ENCODE measurements at places on chromosomes 13 and 19.

GRCh38 chr19:47490847-47491246 is 6.8 kb upstream of the KPTN start:
- no peak for DNase-seq

- peak; percentile 88 for DNase-seq
Measured at GRCh38 chr13:107421028-107421427, 794.3 kb downstream of the LIG4 start.

GRCh38 chr13:113432506-113433270 is 20.6 kb downstream of the ADPRHL1 start:
- DNase-seq, result no peak

- DNase-seq, result peak; percentile 27
Measured at GRCh38 chr13:51453959-51454703, 1.3 kb upstream of the INTS6 start.

GRCh38 chr19:5999693-6000092 is 21.8 kb upstream of the RANBP3 start:
- no peak for DNase-seq

DNA sequence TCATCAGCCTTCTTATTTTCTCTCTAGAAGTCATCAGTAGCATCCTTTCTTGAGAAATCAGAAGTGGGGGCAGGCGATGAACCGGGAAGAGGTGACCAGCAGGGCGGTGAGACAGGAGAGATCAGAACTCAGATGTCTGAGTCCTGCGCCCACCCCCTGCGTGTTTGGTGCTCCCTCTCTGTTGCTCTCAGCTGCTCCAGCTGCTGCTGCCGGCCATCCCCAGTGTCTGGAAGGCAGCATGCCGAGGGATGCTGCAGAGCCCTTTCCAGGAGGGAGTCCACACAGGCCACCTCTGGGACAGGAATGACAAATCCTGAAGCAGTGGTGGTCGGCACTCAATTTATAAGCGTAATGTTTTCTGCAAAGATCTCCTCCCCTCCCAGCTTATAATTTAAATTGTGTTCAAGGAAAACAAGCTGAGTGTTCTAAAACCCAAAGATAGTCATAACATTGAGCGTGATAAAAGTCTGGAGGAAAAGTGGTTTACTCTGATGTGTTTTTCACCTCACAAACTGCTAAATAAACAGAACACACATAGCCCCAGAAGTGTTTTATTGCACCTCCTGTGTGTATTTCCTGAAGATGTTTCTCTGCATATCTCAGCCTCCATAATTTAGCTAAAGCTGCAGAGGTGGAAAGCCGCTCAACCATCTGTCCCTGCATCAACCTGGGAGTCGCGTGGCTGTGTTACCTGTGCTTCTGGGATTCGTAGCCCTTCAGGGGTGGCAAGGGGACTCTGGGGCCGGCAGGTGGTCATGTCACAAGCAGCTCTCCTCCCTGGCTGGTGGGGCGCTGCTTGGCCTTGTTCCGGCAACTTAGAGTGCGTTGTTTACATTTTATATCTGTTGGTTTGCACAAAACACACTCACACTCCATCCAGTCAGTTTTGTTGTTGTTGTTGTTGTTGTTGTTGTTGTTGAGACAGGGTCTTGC is 191.2 kb downstream of the USP12 start:
- DNase-seq, result no peak

DNA sequence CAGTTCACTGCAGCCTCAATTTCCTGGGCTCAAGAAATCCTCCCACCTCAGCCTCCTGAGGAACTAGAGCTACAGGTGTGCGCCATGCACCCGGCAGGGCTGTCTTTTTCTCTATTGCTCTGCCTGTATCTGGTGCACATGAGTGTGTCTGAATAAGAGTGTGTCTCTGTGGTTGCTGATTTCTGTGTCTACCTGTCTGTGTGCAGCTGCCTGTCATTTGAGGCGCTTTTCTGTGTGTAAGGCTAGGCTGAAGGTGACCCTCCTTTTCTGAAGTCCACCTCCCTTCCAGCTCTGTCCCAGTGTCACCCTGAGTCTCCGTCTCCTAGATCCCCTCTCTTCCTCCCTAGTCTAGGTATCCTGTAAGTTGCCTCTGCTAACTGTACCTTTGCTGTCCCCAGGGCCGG is 1.5 kb upstream of the PRR12 start:
- DNase-seq, result no peak

GRCh38 chr19:35124098-35125060 is 8.8 kb downstream of the FXYD3 start:
- DNase-seq, result peak; percentile 86

DNA sequence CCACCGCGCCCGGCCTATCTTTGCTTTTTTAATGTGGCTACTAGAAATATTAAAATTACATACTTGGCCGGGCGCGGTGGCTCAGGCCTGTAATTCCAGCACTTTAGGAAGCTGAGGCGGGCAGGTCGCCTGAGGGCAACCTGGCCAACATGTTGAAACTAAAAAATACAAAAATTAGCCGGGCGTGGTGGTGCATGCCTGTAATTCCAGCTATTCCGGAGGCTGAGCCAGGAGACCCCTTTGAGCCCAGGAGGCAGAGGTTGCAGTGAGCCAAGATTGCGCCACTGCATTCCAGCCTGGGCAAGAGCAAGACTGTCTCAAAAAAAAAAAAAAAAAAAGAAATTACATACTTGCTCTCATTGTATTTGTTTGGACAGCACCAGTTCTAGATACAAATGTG is 34.8 kb upstream of the DPRX start:
- no peak for DNase-seq

GRCh38 chr13:102122147-102122546 is 279.7 kb downstream of the FGF14 start:
- no peak for DNase-seq

DNA sequence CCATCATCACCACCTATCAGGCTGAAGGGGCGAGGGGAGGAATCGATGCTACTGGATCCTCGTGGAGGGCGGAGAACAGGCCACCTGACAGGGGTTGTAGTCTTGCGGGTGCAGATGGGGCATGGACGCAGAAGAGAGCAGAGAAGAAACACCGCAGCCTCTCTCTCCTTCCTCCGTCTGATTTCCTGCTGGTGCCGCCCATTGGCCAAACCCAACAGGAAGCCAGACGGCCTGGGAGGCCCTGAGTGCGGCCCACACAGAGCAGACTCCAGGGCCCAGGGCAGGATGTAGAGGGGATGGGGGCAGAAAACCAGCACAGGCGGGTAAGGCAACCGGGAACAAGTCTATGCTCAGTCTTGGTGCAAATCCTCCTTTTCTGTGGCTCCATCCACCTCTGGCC is 15.4 kb downstream of the CEBPA start:
- no peak for DNase-seq

DNA sequence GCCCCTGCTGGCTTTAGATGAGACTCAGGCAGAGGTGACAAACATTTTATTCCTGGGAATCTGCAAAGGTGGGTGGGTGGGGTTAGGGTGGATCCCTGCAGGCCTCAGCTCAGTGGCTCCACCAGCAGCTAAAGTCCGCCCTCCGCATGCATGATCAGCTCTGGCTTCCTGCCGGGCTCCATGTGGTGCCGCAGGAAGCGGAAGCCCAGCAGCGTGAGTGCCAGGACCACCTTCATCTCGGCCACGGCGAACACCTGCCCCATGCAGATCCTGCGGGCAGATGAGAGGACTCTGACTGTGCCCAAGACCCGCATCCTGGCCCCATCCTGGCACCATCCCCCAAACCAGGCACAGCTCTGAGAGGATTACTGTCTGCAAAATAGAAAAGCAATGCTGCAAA is 26.3 kb downstream of the CYP4F2 start:
- DNase-seq, result no peak

GRCh38 chr19:15534957-15535864 is 26.9 kb downstream of the CYP4F22 start:
- no peak for DNase-seq

DNA sequence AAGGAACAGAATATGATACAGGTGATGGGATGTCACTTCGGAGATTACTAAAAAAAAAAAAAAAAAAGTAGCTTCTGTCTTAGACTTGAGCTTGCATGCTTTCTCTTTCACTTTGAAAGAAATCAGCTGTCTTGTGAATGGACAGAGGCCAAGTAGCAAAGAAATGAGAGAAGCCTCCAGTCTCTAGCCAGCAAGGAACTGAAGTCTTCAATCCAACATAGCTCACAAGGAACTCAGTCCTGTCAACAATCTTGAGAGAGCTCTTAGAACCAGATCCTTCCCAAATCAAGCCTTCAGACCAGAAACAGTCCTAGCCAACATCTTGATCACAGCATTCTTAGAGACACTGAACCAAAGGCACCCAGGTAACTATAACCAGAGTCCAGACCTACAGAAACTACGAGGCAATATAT is 7.7 kb downstream of the N4BP2L2 start:
- peak; percentile 89 for DNase-seq

GRCh38 chr13:35179494-35179893 is 237.4 kb downstream of the NBEA start:
- DNase-seq, result no peak

DNA sequence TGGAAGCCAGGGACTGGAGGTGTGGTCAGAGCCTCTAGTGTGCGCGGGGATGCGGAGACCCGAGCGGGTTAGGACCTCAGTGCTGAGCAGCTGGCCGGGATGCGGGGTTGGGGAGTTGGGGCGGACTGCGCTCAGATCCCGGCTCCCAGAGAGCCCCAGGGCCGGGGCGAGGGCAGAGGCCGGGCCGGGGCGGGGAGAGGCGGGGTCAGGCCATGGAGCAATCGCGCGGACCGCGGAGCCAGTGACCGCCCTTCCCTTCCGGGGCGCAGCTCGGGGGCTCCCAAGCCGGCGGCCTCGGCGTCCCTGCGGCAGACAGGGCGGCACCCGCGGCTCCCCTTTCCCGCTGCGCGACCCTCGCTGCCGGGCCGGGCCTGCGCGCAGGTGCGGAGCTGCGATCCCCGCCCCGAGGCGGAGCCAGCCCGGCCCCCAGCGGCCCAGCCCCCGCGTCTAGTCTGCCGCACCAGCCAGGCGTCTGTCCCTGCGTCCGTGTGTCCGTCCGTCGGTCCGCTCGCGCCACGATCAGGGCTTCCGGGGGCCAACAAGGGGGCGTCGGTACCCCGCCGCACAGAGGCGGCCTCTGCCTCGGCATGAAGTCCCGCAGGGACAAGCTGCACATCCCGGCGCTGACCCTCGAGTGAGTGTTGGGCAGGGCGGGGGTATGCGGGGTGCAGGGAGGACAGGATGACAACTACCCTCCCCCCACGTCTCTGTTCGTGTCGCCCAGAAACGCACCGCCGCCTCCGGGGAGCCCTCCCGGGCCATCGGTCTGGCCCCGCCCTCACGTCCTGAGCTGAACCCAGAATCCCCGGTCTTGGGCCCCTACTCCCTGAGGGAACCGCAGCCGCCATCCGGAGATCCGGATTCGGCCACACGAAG is 12.4 kb downstream of the MAST3 start:
- peak; percentile 13 for DNase-seq

GRCh38 chr13:48782429-48782840 is 128.7 kb downstream of the CYSLTR2 start:
- no peak for DNase-seq

DNA sequence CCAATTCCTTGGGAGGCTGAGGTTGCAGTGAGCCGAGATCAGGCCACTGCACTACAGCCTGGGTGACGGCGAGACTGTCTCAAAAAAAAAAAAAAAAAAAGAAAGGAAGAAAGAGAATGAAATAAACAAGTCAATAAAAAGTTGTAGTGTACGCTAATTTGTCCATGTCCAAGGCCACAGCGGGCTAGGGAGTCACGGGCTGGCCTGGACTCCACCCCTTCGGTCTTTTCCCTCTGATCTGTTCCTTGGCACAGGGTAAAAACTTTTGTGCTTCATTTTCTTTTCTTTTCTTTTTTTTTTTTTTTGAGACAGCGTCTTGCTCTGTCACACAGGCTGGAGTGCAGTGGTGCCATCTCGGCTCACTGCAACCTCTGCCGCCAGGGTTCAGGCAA is 19.4 kb upstream of the MKNK2 start:
- DNase-seq, result no peak

GRCh38 chr13:92574499-92574898 is 652.1 kb upstream of the GPC6 start:
- no peak for DNase-seq

- peak; percentile 31 for DNase-seq
Measured at GRCh38 chr13:105725887-105726286, 809.6 kb downstream of the EFNB2 start.

DNA sequence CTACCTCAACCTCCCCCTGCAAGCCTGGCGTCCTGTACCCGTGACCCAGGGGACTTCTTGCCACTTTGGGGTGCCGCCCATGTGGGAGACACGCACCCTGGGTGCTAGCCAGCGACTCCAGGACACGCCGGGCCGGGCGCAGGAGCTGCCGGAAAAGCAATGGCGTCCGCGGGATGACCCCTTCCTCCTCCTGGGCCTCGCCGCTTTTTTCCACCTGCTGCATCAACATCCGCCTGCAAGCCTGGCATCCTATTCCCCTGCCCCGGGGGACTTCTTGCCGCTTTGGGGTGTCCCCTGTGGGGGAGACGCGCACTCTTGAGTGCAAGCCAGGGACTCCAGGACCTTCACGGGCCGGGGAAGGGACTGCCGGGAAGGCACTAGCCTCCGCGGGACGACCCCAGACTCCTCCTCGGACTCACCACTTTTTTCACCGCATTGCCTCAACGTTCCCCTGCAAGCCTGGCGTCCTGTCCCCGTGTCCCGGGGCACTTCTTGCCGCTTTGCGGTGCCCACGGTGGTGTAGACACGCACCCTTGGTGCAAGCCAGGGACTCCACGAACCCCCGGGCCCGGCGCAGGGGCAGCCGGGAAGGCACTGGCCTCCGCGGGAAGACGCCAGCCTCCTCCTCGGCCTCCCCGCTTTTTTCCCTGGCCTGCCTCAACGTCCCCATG is 237.8 kb downstream of the TUBA3C start:
- no peak for DNase-seq

GRCh38 chr19:17669419-17669818 is 18.7 kb downstream of the UNC13A start:
- DNase-seq, result no peak

- peak; percentile 93 for DNase-seq
Measured at GRCh38 chr13:41916173-41916954, 44.5 kb downstream of the VWA8 start.

DNA sequence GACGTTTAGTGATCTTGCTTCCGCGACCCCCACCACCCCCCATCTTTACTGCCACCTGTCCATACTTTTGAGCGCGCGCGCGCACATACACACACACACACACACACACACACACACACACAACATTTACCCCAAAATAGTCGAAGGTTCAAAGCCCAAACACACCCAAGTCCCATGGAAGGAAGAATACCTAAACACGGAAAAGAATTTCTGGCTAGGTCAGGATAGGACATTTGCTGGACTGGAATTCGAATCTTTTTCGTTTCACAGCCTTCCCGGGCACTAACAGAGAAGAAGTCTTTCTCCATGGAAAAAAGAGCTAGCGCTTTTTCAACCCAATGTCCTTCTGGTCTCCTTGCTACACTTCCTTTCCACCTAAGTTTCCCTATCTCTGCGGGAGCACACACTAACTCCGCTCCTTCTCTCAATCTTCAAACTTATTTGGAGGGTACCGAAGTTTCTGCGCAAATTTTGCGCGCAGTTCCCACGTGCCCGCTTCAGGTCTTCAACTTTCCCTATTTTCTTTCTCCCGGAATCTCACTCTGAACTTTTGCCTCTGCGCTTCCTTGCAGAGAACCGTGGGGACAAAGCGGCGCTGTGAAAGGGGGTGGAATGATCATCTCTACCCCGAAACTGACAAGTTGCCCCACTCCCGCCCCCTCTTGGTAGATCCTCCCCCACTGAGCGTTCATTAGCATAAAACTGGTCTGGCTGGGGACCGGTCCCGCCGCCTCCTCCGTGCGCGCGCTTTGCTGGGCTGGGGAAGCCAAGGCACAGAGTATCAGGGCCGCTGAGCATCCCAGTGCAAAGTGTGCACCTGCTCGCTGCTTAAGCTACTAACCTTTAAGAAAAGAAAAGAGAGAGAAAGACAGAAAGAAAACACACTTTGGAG is 2.7 kb downstream of the DACH1 start:
- peak; percentile 15 for DNase-seq

GRCh38 chr19:48915757-48916156 is 15.6 kb downstream of the NUCB1 start:
- no peak for DNase-seq
